CD4-positive, alpha-beta memory T cell (primary cell): ENCODE measurements at places on chromosomes 16 and 17. TPM values are rescaled to one million over a fixed set of nuclear protein-coding genes. Genes with fewer than 3 reads are reported as not detected.

- no peak for DNase-seq
Observed at GRCh38 chr17:31582151-31582907, 190.9 kb downstream of the RAB11FIP4 start.

DNA sequence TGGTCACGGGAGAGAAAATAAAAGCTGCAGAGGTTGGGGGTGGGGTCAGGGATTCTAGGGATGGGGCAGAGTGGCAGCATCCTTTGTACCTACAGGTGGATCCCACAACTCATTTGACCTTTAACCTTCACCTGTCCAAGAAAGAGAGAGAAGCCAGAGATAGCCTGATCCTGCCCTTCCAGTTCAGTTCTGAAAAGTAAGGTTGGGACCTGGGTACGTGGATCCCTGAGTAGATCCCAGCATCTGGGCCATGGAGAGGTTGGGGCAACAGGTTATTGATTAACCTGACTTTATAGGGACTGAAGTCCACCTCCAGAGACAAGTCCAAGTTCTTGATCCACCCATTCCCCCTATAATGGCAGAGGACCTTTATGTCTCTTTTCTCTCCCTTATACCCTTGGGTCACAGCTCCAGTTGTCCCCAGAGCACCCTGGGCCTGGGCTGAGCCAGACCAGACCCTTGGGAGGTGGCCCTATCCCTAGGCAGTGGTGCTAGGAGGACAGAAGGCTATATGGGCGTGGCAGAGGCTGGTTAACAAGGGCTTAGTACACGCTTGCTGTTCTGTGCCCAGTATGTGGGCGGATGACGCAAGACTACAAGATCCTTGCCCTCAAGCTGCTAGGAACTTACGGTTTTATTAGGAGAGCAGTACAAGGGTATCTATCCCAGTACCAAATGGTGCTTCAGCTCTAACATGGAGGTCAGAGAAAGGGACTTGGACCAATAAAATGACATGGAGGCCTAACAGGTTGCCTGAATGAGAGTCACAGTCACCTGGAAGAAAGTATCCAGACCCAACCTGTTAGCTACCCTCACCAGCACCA is 3.3 kb downstream of the CLDN7 start:
- no peak for DNase-seq

DNA sequence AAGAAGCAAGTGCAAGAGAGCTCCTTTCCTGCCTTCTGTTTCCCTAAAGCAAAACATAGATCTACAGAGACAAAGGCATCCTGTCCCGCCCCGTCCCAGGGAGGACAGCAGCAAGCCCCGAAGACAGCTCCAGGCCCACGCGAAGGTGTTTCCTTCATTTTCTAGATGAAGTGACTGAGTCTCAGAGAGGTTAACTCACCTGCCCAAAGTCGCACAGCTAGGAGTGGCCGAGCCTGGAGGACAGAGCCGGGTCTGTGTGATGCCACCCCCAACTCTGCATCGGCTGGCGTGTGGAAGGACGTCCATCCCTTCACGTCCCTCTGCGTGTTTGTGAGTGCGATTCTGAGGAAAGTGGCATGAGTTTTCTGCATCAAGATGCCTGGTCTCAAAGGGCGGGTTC is 187.2 kb upstream of the CHMP6 start:
- DNase-seq = no peak

GRCh38 chr16:68719993-68720489 is 17.1 kb upstream of the CDH1 start:
- no peak for DNase-seq

CASKIN1 gene
- not detected for total RNA-seq

- no peak for DNase-seq
Observed at GRCh38 chr17:17525956-17526355, 29.8 kb upstream of the RASD1 start.

DNA sequence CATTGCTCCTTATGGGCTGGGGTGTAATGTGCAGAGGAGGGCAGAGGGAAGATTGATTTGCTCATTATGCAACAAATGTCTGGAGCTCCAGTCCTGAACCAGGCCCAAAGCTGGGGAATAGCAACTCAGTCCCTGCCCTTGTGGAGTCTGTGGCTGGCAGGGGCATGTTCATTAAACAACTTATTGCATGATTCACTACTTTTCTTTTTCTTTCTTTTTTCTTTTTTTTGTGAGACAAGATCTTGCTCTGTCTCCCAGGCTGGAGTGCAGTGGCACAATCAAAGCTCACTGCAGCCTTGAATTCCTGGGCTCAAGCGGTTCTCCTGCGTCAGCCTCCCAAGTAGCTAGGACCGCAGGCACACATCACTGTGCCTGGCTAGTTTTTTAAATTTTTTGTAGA is 23.1 kb downstream of the MSI2 start:
- no peak for DNase-seq

DNA sequence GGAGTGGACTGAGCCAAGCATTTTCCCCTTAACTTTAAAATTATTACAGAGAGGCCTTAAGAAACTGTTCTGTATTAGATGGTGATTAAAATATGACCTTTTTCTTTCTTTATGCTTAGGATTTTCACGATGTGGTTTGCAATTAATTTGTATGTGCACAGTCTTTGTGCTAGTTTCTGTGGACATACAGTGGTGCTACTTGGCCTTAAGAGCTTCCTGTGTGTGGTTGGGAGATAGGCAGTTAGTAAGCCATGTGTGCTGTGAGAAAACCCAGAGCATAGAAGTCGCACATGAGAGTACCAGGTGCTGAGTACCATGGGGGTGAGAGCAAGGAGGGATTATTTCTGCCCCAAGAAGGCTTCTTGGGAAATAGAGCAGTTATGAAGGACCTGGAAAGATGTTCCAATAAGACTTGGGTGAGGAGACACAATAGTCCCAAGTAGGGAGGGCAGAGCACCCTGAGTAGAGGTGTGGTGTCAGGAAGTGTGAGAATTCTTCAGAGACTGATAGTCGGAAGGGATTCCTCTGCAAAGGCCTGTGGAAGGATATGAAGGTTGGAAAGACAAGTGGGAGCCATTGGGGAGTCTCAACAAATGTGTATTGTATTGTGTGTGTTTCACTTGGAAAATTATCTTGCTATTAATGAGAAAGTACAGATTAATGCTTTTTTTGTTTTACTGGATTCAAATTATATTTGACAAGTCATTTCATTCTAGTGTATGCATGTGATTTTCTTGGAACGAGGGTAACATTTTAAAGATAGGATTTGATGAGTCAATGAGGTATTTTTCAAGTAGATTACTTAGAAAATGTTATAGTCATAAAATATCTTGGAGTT is 239.9 kb downstream of the PRKCA start:
- DNase-seq = no peak

ITGB4 gene
- 0.67 TPM for total RNA-seq

DNA sequence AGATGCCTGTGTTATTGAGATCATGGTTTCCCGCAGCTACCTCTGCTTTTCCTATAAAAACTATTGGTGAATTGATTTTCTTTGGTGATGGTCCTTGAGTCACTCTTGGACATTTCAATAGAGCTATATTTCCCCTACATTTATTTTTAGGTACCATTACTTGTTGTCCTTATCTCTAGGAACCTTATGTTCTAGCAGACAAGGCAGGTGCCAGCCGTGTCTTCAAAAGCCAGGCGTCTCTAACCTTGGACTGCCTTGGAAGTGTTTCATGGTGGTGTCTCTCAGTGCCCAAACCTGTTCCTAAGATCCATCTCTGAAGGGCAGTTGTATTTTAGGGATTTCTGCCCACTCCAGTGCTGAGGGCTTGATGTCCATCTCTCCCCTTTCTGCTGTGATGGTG is 77.4 kb upstream of the CLEC18A start:
- DNase-seq = no peak

CHD3 gene
- 274 TPM for total RNA-seq

DNA sequence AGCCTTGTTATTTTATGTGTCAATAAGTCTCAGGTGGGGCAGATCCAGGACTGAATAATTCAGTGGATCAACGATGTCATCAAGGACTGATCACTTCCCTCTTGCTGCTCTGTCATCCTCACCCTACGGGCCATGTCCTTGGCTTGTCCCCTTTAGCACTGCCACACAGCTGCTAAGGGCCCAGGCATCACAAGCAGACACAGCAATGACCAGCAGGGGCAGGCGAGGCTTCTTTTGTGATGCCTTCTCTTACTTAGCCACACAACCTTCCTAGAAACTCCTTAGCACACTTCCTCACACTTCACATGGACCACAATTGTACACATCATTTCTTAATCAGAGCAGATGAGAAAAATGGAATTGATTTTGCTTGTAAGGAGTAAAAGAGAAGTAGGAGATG is 356.3 kb upstream of the SOX9 start:
- no peak for DNase-seq

- DNase-seq = no peak
Observed at GRCh38 chr16:47970291-47970931, 185.4 kb downstream of the ABCC12 start.

TAOK2 gene
- 53.8 TPM for total RNA-seq

DNA sequence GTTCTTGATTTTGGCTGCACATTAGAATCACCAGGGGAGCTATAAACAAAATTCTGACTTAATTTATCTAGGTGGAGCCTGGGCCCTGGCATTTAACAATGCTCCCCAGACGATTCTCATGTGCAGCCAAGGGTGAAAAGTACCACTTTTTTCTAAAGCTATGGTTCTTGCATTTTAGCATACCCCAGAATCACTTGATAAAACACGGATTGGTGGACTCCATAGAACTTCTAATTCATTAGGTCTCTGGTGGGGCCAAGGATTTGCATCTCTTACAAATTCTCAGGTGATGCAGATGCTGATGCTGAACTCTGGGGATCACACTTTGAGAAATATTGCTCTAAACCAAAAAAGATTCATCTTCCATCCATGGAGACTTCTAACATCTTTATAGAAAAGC is 74.5 kb downstream of the RPGRIP1L start:
- DNase-seq = no peak
